RPMI7951 (cell line): ENCODE measurements at places on chromosomes 4 and X. TPM values are rescaled to one million over a fixed set of nuclear protein-coding genes. Genes with fewer than 3 reads are reported as not detected.

GPR34 gene
- not detected in 2 replicates for total RNA-seq

EREG gene
- 46.3 TPM in 2 replicates for total RNA-seq

FGD1 gene
- total RNA-seq: 7.0 and 8.0 TPM in 2 replicates

TCP11X2 gene
- not detected in 2 replicates for total RNA-seq

PASD1 gene
- total RNA-seq: not detected in 2 replicates

TMEM35A gene
- 0.10 TPM in 1 of 2 replicates, not detected in the other for total RNA-seq

ASIC5 gene
- total RNA-seq: not detected in 2 replicates

UGT2B10 gene
- total RNA-seq: not detected in 2 replicates

BST1 gene
- total RNA-seq: 15.3 and 21.2 TPM in 2 replicates

SPANXN2 gene
- total RNA-seq: not detected in 2 replicates

XG gene
- not detected in 2 replicates for total RNA-seq

ADH1A gene
- not detected in 2 replicates for total RNA-seq
